Hematopoietic multipotent progenitor cell treated with erythropoietin and hydrocortisone succinate and interleukin-3 and kit ligand, for 8 days (in vitro differentiated cells): ENCODE measurements at places on chromosomes 2 and 18.

DNA sequence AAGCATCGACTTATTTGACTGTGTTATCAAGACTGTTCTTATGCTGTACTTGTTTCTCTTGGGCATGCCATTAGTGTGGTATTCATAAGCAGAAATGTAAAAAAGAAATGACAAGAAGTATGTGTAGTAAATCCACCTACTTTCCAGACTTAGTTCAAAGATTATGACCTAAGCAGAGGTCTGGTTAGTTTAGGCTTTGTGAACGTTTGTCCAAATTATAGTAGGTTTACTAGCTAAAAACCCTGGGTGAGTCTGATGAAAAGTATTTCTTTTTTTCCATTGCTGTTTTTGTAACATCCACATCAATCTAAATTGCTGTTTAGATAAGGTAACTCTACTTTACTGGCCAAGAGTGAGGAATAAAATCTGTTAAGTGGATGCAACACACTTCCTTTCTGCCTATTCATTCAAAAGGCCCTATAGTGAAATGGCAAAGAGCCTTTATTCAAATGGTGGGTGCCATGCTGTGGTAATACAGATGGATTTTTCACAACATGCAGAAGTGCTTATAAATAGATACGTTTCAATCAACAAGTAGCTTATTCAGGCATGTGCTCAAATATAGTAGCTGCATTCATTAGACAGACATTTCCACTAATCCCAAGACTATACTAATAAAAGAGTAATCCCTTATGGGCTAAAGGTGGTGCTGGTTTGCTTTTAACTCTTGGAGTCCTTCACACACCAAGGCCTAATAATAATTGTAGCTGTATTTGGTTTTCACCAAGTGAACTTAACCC, 122.5 kb upstream of the LTBP1 start:
- no peak for DNase-seq

DNA sequence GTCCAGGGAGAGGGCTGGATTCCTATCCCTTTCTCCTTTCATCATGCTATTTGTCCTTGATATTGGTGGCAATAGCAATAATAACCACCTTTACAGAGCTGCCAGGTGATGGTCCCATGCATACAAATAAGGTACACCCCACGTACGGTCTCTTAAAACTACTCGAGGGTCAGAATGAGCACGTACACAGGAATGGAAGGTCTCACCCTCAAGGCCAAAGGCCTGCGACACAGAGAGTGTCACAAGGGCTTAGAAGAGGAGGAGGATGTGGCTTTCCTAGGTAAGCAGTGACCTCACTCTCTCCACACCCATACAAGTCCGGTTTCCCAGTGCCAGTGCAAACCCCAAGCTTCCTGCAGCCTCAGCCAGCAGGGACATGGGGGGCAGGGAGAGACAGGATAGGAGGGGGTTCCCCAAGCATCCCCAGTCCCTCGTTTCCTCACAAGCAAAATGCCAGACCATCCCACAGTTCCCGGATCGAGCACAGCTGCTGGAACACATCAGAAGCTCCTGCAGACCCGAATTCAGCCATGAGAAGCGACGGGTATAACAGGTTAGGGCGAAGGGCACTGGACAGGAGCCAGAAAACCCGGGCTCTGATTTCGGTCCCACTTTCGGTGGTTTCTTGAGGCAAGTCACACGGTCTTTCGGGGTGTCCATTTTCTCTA, 49.2 kb downstream of the PLB1 start:
- no peak for DNase-seq

- DNase-seq, result no peak
These were observed 316.3 kb downstream of the AGPS start for GRCh38 chr2:177708660-177709444.

GRCh38 chr2:486371-486770, 190.8 kb downstream of the TMEM18 start:
- no peak for DNase-seq

- DNase-seq, result no peak
These were observed 156.9 kb upstream of the BARD1 start for GRCh38 chr2:214966420-214966819.

DNA sequence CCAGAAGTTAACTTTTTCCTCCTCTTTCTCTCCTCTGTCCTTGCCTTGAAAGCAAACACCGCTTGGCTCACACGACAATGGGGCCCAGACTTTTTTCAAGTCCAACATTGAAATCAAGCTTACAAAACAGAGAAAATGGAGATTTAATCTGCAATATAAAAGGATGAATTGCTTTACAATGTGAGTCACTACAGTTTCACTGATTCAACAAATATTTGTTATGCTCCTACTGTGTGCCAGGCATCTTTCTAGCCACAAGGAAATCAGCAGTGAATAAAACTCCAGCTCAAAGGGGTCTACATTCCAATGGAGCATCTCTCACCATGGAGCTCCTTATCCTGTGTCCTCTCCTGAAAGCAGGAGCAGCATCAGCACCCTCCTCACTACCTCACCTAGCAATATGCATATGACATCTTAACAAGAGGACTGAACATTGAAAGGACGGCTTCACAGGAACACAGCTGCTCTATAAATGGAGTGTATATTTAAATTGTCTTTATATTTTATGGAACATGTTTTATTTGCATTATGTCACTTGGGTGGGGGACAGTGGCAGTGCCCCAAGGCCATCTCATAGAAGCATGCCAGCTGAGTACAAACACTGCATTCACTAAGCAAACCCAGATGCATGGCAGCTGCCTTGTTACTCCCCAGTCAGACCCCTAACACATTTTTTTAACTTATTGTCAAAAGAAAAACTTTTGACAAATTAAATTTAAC, 39.5 kb downstream of the PKDCC start:
- no peak for DNase-seq

- DNase-seq, result no peak
These were observed 10.2 kb downstream of the IL1F10 start for GRCh38 chr2:113077921-113078320.

DNA sequence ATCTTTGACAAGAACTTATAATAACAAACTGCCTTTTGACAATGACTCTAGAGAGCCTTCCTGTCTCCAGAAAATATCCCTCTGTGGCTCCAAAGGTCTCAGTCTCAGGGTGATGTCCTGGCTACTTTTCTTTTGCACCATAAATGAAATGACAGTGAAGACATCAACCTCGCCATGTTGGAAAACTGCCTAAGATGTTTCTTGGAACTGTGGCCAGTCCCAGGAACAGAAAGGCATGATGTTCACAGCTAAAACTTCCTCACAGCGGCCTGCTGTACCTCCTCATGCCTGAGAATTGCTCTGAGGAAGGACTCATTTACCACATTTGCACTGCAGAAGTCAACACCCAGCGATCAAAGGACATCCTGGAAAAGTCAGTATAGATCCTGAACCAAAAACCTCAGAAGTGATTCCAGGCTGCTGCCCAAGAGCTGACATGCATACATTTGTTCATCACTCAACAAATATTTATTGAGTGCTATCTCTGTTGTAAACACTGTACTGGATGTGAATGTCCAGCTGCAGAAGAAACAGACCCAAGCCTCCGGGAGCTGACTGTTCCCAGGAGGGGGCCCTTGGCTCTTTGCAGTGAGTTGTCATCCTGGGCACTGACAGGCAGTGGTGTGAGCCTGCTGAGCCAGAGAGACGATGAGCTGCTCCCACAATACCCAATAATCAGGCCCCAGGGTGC, 64.3 kb upstream of the ACSL3 start:
- no peak for DNase-seq

GRCh38 chr2:74250189-74250631, 51.8 kb downstream of the MTHFD2 start:
- DNase-seq, result peak; percentile 49

DNA sequence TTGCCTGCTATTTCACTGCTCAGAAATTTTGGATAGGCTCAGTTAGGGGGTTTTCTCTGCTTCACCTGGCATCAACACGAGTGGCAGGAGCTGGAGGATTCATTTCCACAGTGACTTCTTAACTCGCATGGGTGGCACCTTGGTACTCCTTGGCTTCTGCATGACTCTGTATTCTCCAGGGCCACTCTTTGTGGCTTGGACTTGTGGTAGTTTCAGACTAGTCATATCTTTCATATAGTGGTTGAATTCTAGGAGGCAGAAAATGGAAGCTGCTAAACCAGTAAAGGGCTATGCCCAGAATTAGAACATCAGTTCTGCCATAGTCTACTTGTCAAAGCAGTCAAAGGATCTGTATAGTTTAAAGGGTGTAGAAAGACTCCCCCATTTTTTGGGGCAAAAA, 6.8 kb downstream of the MAIP1 start:
- DNase-seq, result no peak

DNA sequence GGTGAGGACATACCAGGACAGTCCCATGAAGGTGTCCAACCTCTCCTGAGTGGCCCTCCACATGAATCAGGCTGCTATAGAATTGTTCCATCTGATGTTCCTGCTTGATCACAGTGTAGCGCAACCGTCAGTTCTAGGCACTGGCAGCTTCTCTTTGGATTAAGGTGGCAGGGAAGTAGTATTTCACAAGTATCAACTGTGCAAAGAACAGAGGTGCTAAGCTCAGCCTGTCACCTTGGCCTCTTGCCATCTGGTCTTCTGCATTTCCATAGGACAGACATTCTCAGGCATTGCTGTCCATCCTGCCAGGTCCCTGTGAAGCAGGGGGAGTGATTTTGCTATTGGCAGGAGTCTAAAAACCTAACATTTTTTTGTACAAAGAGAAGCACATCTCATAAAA, 182.2 kb upstream of the EPAS1 start:
- no peak for DNase-seq

DNA sequence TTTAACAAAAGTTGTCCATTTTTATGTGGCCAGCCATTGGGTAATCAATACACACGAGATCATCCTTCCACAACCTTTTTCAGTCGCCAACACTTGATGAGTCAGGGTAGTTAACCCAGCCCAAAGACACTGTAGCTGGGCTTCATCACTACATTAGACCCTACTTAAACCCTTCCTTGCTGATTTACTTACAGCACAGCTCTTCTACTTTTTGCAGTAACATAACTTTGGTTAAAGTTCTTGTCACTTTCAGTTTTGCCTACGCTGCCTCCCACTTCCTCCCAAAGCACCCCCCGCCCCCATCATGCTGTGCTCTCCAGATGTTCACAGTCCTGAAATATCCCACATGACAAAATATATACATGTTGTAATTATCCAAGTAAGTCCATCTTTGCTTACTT, 103.6 kb downstream of the CDK15 start:
- DNase-seq, result no peak

GRCh38 chr2:96831679-96832078, 12.1 kb downstream of the ANKRD23 start:
- no peak for DNase-seq

DNA sequence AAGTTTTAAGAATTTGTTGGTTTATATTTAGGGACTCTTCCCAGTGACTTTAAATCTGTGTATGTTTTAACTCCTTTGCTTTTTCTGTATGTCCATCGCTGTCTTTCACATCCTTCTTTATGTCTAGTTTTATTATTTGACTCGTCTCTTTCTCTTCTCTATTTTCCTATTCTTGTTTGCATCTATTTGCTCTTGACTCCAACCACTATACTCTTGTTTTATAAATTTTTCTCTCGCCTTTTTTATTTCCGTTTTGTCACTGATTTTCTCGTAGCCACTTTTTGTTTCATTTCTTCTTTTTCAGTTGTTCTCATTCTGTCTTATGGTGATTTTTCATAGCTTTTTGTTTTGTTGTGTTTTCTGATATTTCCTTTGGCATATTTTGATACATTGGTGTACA, 170.5 kb upstream of the NETO1 start:
- no peak for DNase-seq

DNA sequence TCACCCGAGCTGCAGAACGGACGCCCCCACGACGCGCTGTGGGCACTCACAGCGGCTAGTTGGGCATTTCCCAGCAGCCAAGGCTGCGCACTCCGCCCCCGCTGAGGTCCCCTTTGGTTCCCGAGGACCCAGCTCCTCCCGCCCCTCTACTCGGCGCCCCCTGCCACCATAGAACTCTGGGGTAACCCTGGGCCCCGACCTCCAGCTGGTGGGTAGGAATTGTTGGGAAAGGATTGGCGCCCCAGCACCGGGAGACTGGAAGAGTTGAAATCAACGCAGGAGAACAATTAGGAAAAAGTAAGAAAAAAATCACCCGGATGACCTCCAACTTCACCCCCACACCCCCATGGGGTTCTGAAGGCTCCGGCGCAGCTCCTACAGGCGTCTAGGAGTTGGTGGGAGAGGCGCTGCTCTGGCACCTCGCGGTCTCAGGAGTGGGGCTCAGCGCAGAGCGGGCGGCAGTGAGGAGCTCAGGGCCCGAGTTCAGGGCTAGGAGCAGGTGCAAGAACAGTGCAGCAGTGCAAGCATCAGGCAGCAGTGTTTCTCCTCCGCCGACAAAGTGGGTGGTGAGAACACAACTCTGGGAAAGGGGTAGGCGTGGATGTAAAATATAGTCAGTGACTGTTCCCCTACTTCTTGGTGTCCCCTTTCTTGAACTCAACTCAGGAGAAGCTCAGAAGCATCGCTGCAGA, 14.0 kb downstream of the POU3F3 start:
- DNase-seq, result no peak

DNA sequence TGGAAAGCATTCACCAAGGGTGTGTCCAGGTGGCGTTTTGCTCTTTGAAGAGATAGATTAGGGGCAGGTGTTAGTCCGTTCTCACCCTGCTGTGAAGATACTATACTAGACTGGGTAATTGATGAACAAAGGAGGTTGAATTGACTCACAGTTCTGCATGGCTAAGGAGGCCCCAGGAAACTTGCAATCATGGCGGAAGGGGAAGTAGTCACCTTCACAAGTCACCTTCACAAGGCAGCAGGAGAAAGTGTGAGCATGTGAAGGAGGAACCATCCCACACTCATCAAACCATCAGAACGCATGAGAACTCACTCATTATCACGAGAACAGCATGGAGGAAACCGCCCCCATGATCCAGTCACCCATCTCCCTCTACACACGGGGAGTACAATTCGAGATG, 135.7 kb upstream of the NFATC1 start:
- DNase-seq, result no peak

DNA sequence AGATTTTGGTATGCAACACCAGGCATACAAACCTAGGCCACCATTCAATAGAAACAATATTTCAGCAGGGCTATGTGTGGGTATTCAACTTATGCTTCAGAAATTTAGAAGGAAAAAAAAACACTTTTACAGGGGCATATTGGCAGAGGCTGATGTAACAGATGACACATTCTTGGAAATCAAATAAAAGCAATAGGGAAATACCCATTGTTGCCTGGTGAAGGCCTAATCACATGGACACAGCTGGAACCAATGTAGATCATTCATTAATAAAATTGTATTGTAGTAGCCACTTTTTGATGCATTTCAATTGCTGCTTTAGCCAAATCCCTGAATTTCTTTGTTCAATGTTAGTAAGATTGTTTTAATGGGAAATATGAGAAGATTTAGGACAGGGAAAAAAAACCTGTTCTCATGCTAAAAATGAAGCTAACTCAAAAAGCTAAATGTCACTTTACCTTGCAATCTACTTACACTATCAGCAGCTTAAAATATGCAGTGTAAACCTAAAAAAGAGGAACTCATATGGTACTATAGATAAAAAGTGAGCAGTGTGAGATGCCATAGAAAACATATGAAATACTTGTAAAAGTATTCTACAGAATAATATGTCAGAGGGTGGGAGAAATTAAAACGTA, 289.4 kb downstream of the ZEB2 start:
- peak; percentile 94 for DNase-seq

DNA sequence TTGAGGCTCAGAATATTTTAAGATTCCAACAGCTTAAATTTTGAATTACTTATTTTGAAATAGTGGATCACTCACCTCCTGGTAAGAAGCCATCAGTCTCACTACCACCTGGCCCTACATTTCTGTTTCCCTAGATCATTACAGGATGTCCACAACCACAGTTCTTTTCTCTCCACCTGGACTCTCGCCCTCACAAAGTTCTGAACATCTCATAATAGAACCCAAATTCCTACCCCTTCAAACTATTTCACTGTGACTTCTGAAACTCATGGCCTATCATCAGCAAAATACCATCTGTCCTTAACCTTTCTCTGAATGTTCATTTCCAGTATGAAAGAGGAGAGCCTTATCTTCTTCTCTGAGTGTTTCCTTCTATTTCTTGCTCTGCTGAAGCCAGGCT, 299.2 kb upstream of the MGAT5 start:
- DNase-seq, result no peak
